T-helper 2 cell treated with Interferon-gamma antibody and Interleukin-4, amounts not matched to agents 5 μg/mL and 100 μg/mL, for 36 hours (primary cell): ENCODE measurements at places on chromosomes 6 and 20.
A peak's percentile ranks its signal among the peaks of the same experiment; 100 is the strongest.

- DNase-seq, result no peak
Measured at GRCh38 chr20:63433756-63434531, 38.5 kb downstream of the KCNQ2 start.

GRCh38 chr6:138410048-138410735, 6.2 kb downstream of the HEBP2 start:
- no peak for DNase-seq

DNA sequence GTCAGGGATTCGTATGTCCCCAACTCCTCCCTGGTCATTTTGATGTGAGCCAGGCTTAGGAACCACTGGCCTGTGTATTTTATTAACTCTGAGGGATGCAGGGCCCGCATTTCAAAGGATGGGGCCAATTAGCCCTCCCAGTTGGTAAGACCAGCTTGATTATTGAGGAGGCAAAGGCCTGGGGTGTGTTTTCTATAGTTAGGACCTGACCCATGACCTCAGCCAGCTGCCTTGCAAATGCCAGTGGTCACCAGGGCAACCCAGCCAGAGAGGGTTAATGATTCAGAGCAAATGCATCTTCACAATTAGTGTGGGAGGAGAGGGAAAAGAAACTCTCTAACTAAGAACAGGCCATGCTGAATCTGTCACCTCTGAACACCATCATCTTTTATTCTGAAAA, 835.4 kb downstream of the MAFB start:
- no peak for DNase-seq

DNA sequence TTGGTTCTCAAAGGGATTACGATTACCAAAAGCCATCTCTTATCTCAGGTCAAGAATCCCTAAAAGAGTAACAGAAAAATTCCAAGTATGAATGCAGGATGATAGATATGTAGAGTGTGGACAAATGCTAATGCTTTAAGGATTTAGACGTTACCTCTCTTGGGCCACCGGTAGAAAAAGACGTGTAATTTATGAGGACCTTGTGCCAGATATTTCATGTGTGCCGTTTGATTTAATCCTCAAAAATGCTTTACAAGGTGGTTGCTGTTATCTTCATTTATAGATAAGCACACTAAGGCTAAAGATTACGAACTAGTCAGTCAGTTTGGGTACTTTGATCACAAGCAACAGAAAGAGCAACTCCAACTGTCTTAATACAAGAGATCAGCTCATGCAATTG, 370.8 kb upstream of the JAG1 start:
- no peak for DNase-seq

DNA sequence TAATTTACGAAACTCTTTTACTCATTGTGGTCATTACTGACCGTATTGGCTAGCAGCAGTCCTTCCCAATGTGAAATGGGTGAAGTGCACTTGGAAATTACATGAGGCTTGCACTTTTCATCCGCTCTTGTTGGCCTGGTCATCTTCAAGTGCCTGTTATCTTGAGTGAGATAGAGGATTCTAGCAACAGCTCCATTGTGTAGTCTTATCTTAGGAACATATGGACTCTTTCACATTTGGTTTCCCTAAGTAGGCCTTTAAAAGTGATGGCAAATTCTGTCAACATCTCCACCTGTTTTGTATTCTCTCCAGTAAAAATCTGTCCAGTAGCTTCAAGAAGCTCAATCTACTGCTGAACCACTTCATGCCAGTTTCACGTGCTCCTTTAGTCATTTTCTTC, 114.8 kb upstream of the MARCKS start:
- no peak for DNase-seq

GRCh38 chr6:79518842-79519241, 18.4 kb downstream of the LCA5 start:
- no peak for DNase-seq

- DNase-seq, result no peak
Measured at GRCh38 chr6:146904596-146904995, 299.6 kb upstream of the STXBP5 start.

- no peak for DNase-seq
Measured at GRCh38 chr20:59938696-59939051, 1.4 kb downstream of the PPP1R3D start.

DNA sequence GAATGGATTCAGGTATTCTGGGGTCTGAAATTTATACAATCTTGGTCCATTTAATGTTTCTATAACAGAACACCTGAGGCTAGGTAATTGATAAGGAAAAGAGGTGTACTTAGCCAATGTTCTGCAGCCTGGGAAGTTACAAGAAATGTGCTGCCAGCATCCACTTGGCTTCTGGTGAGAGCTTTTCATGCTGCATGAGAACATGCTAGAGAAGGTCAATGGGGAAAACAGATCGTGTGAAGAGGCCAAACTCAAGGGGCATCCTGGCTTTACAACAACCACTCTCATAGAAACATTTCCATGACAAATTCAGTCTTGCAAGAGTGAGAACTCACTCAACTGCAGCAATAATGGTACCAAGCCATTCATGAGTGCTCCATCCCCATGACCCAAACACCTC, 16.8 kb downstream of the IL22RA2 start:
- DNase-seq, result no peak

DNA sequence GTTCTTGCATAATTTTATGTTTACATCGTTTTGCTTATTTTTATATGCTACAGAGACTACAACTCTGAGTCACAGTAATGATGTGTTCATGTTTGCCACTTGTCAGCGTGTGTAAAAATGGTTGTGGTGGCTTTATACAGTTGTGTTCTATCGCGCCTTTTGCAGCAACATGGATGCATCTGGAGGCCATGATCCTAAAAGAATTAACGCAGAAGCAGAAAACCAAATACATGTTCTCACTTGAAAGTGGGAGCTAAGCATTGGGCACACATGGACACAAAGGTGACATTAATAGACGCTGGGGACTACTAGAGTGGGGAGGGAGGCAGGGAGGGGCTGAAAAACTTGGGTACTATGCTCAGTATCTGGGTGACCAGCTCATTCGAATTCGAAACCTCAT, 996 bp upstream of the SEC23B start:
- peak; percentile 26 for DNase-seq

- DNase-seq, result no peak
Measured at GRCh38 chr6:106648651-106649308, 19.4 kb downstream of the QRSL1 start.

GRCh38 chr20:4866429-4866828, 134.9 kb downstream of the SLC23A2 start:
- DNase-seq, result no peak

- DNase-seq, result no peak
Measured at GRCh38 chr20:1685304-1686052, 27.9 kb upstream of the SIRPG start.

- no peak for DNase-seq
Measured at GRCh38 chr20:62704341-62704948, 4.2 kb upstream of the NTSR1 start.

GRCh38 chr20:37915800-37916570, 13.1 kb downstream of the VSTM2L start:
- no peak for DNase-seq

- no peak for DNase-seq
Measured at GRCh38 chr6:40484066-40484465, 103.1 kb downstream of the LRFN2 start.

DNA sequence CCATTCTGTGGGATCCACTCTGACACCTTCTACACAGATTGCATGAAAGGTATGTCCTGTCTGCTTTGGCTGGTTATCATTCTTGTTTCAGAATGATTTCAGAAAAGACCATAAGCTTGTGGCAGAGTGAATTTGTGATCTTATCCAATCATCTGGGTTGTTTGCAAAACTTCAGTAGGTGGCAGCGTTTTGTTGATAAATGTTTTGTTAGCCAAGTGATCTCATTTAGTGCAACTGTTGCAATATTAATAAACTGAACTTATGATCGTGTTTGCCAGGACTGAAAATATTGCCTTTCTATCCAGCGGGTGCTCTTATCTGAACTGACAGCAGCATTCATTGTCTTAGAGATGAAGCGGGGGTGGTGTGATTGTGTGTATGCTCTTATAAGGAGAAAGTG, 613.2 kb upstream of the NOX3 start:
- no peak for DNase-seq

DNA sequence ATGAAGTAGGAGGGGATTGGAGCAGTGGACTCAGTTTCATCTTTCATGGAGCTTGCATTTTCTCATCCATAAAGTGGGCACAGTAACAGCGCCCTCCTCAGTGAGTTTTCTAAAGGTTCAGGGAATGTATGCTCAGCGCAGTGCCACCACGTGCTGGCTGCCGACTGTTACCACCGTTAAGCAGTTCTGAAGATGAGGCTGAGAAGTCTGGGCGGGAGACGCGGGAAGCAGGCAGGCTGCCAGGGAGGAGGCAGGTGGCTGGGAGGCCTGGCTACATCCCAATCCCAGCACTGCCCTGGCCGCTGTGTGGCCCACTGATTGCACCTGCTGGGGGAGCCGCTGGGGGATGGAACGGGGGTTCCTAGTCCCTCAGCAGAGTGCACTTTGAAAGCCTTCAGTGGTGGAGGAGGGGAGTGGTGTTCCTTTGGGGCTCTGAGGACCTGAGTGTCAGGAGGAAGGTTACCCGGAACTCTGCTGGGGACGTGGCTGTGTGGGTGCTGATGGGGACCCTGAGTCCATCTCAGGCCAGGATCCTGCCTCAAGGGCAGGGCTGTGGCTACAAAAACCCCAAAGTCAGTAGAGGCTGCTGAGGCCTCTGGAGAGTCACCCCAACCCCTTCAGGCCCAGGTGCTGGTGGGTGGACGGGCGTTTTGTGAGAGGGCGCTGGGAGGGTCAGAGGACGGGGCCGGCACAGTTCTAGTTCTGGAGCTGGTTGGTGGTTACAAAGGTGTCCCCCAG, 28.0 kb upstream of the PHACTR3 start:
- no peak for DNase-seq

- DNase-seq, result no peak
Measured at GRCh38 chr6:150620244-150620643, 20.6 kb downstream of the PLEKHG1 start.

DNA sequence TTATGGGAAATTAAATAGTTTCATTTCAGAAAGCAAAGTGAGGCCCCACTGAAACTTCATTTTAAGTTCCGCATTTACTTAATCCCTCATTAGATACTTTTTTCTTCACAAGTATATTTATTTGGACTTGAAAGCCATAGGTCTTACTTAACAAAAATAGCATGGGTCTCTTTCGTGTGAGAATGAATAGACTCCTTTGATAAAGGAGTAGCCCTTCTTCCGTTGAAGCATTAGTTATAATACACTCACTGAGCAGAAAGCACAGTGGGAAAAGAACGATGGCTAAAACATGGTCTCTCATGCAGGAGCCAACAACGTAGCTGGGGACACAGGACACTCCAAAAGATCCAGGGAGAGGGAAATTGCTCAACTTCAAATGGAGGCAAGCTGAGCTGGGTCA, 130.4 kb downstream of the SLC23A2 start:
- no peak for DNase-seq

GRCh38 chr6:127576874-127577273, at the start of gene C6orf58:
Gene C6orf58 (plus strand): TSS chr6:127577174. CDS start chr6:127577186, 12 bp downstream.
- no peak for DNase-seq

DNA sequence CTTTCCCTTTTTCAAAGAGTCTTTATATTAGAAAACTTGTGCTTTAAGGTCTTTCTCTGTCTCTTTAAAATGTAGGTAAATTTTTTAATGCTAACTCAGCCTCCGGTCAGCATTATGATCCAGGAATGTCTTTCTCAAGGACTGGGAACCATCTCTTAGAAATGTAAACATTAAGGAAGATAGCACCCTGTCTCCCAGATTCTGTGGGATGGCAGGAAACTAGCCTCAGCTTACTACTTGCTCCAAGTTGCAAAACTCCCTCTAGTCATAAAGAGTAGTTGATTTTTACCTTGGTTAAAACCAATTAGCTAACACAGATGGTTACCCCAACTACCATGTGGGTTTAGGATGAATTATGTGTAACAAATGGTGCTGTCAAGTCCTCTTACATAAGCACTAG, 4.7 kb upstream of the TAAR1 start:
- no peak for DNase-seq

GRCh38 chr20:16415071-16416053, 157.9 kb downstream of the KIF16B start:
- no peak for DNase-seq

DNA sequence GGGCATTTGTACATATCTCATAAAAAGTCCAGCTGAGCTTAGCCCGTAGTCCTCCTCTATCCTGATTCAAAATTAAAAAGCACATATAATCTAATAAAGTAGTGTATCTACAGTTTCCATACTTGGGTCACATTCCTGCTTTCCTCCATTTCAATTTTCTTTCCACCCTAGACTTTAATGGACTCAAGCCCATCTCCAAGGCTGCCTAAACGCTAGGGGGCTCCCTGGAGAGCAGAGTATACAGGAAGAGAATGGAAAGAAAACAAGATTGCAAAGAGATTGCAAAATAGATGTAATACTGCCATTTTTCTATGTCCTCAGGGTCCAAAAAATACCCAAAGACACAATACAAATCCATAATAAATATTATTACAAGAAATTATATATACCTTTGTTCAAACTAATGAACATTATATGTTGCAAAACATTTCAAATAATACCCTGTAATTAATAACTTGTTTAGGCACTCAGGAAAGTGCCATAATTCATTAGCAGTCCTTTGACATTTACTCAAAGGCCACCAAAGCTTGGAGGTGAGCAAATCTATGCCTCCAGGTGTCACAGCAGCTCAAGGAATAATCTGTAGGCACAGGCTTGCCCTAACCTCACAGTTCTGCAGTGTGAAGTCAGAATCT, 2.4 kb upstream of the MCM3 start:
- peak; percentile 42 for DNase-seq

DNA sequence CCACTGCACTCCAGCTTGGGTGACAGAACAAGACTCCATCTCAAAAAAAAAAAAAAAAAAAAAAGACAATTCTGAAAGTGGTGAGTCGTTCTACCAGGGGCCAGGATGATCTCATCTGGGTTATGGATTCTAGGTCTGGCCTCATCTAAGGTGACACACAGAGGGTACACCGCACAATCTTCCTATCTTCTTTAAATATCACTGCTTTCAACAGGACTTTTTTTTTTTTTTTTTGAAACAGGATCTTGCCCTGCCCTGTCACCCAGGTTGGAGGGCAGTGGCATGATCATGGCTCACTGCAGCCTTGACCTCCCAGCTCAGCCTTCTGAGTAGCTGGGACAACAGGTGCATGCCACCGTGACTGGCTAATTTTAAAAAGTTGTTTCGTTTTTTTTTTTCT, 67.7 kb downstream of the SLC16A10 start:
- DNase-seq, result peak; percentile 18

DNA sequence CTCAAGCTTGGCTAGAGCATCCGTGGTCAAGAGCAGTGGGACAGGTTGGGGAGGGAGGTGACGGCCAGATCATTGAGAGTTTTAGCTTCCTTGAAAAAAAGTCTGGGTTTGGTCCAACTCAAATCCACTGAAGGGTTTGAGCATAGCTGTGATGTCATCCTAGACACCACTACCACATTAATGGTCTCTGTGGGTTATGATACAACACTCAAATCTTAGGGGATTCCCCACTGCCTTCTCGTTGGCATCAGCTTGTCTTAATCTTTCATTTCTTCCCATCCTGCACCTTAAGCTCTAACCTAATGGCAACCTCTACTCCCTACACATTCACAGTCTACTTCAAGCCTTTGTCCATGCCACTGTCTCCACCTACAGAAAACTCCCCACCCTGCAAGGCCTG, 77.3 kb downstream of the BMP6 start:
- DNase-seq, result no peak

GRCh38 chr20:9360431-9360830, 154.0 kb upstream of the LAMP5 start:
- DNase-seq, result no peak

- DNase-seq, result no peak
Measured at GRCh38 chr6:6696867-6697531, 108.5 kb downstream of the LY86 start.

- DNase-seq, result no peak
Measured at GRCh38 chr6:85405853-85406198, 44.1 kb upstream of the NT5E start.

GRCh38 chr6:152099446-152100182, 292.1 kb downstream of the ESR1 start:
- DNase-seq, result no peak

GRCh38 chr6:26552640-26553188, 14.5 kb downstream of the HMGN4 start:
- DNase-seq, result no peak
